ENCODE measurements at places on chromosomes 4 and X.

DNA sequence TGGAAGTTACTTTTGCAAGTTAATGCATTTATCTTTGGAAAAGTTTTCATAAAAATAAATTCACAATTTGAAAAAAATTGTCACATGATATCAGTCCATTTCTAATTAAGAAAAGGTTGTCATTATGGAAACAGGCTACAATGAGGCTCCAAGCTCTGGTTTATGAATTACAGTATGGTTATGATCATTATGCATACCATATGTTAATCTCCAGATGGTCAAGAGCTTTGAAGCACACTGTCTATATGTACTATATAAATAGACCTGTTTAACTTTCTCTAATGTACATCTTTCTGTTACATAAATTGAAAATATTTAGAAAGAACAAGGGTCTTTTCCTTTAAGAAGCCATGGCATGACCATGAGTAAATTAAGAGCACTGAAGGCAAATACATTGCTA lies 2338.8 kb downstream of the PCDH7 start:
- DNase-seq, result no peak

DNA sequence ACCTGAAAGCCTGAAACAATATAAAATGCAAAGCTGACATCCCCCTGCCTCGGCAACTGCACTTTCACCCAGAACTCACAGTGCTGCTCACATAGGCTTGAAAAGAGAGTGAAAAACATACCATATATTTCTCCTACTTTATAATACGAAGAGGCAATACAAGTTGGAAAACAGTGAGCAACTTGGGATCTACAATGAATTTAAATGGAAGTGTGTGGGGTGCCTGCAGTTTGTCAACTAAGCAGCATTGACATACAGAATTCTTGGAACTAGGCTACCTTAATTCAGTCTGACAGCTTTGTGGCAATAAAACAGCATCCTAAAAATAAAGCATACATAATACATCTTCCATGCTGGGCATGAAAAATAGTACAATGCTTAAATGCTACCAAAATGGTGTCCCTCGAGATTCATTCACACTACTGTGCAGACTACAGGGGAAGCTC lies 8.0 kb downstream of the GASK1B start:
- no peak for DNase-seq

DNA sequence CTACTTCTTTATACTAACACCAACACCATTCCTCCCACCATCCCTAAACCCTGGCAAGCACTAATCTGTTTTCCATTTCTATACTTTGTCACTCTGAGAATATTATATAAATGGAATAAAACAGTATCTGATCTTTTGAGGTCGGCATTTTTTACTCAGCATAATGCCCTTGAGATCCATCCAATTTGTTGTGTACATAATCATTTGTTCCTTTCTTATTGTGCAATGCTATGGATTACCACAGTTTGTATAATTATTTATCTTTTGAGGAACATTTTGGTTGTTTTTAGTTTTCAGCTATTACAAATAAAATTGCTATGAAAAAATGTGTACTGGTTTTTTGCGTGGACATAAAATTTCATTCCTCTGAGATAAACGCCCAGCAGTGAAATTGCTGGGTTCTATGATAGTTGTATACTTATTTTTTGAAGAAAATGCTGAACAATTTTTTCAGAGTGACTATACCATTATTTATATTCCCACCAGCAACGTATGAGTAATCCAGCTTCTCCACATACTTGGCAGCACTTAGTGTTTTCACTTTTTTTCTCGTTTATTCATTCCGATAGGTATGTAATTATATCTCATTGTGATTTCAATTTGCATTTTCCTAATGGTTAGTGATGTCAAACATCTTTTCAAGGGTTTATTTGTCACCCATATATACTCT lies 154.3 kb upstream of the DCAF8L1 start:
- DNase-seq, result no peak

- DNase-seq, result no peak
Measured at GRCh38 chrX:132837967-132838366, 120.5 kb downstream of the HS6ST2 start.

DNA sequence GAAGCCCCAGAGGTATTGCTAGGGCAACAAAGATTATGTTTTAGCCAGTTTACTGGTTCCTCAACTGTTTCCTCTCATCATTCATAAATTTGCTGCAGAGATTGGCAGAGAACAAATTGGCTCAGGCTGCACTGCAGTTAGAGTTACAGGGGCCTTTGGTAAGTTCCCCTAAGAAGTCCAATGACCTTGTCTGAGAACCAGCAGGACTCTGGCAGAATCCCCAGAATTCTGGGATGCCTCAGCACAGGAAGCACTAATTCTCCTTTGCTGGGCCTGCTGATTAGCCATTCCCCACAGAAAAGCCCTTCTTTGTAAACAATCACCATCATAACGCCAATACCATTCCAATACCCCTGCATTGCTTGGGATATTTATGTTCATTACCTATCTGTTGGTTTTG lies 151.3 kb downstream of the USP46 start:
- DNase-seq, result no peak

GRCh38 chr4:188214861-188215260 lies 75.6 kb downstream of the TRIML1 start:
- no peak for DNase-seq

DNA sequence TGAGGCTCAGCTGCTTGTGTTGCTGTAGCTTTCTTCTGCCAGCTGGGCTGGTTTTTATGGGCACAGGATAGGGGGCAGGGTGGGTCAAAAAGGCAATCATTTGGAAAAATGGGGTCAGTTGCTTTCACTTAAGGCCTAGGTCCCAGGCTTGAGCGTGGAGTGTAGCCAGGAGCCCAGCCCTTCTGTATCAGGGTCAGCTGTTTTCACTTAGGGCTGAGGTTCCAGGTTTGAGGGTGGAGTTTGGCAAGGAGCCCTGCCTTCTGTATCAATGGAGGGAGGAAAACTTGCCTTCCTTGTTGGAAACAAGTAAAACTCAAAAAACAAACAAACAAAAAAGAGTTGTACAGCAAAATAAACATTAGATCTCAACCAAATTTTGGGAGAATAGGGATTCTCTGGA lies 37.0 kb upstream of the UGT8 start:
- DNase-seq, result no peak

DNA sequence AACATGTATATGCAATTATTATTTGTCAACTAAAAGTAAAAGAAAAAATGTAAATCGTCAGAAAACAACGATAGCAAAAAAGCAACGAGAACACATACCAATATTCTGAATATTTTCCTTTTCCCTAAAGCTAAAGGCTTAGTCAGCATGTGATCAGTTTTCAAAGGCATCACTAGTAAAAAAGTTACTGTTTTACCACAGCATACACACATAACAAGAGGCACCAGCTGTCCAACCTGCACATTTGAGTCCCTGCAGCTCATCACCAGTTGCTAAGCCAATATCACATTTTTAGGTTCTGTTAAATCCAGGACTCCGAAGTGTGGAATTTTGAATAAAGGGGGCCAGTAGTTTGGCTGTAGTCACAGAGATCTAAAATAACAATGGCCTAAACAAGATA lies 203.8 kb downstream of the ADGRA3 start:
- DNase-seq, result no peak

DNA sequence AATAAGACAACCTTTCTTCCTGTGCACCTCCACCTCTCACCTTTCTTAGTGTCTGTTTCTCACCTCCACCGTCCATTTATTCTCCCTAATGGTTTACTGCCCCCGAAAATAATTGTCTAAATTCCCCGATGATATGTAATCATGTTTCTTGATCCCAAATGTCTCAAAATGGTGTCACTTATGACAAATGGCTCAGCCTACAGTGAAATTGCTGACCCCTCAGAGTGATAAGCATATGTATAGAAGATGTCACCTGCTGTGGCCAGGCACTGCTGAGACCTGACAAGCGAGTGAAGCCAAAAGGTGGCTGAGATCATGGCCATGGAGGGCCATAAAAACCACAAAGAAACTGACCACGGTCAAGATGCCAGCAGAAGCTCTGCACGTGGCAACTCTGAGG lies 35.7 kb downstream of the MSL3 start:
- no peak for DNase-seq

- peak; percentile 91 for DNase-seq
Measured at GRCh38 chrX:9885150-9885549, 82.0 kb upstream of the CLDN34 start.

GRCh38 chr4:39823191-39823590 lies 125.3 kb downstream of the UBE2K start:
- no peak for DNase-seq

DNA sequence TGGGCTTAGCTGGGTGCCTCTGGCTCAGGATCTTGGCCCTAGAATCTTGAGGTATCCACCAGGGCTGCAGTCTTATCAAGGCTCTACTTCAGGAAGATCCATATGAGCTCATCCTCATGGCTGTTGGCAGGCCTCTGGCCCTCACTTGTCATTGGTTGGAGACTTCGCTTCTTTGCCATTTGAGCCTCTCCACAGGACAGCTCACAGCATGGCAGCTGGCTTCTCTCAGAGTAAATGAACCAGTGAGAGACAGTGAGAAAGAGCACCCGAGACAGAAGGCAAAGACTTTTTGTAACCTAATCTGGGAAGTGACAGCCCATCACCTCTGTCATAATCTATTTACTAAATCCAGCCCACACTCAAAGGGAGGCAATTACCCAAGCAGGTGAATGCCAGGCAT lies 236.8 kb downstream of the GPAT3 start:
- no peak for DNase-seq

- DNase-seq, result no peak
Measured at GRCh38 chr4:17188547-17189400, 290.3 kb upstream of the LDB2 start.

GRCh38 chr4:7630568-7631287 lies 196.0 kb upstream of the PSAPL1 start:
- no peak for DNase-seq

DNA sequence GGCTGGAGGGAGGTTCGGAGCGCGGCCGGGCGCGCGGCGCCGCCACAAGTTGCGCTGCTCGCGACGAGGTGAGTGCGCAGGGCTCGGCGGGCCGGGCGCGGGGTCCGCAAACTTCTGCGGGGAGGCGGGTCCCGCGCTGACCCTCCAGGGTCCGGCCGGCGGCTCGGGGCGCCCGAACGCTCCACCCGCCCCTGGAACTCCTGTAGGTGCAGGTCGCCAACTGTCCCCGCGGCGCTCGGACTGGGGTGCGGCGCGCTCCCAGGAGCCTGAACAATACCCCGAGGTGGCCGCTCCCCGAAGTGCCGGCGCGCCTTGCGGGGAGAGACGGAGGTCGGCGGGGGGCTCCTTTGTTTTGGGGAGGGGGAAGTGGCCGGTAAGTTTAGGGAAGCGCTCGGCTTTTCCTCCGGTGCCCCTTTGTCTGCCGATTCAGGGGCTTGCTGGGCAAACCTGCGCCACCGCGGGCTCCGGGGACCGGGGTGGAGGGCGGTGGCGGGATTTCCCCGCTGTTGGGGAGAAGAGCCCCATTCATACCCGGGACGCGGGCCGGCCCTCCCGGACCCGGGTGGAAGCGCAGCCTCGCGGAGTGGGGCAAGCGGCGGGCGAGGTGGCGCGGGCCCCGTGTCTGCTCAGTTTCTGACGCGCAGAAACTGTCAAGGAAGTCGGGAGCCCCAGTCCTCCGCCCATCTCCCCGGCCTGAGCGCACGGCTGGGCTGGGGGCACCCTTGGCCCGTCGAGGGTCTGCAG lies 694 bp downstream of the TBL1X start:
- peak; percentile 83 for DNase-seq

GRCh38 chr4:123701131-123701575 lies 304.6 kb downstream of the SPRY1 start:
- DNase-seq, result no peak

- DNase-seq, result no peak
Measured at GRCh38 chrX:68644861-68645260, 2.6 kb upstream of the STARD8 start.

DNA sequence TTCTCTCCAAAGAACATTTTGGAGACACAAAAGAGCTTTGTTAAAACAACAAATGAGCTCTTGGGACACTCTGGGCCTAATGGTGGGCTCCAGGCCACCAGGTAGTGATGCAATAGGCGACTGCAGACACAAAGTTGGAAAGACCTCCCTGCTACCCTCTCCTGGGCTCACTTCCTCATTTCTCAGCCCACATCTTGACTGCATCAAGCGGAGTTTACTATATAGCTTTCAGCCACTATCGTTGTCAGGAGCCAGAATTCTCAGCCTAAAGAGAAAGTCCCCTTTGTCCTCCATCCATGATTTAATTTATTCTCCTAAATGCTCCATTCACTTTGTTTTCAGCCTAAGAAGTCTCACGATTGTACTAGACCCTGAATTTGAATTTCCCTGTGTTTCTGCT lies 114.9 kb downstream of the EFHC2 start:
- no peak for DNase-seq

- DNase-seq, result no peak
Measured at GRCh38 chrX:43456063-43456462, 200.0 kb upstream of the MAOA start.

DNA sequence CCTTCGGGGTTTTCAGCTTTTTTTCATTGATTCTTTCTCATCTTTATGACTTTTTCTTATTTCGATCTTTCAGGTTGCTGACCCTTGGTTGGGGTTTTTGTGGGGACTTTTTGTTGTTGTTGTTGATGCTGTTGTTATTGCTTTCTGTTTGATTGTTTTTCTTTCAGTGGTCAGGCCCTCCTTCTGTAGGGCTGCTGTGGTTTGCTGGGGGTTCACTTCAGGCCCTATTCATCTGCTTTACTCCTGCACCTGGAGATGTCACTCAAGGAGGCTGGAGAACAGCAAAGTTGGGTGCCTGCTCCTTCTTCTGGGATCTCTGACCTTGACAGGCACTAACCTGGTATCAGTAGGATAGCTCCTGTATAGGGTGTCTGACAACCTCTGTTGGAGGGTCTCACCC lies 39.9 kb upstream of the PCDH18 start:
- no peak for DNase-seq

DNA sequence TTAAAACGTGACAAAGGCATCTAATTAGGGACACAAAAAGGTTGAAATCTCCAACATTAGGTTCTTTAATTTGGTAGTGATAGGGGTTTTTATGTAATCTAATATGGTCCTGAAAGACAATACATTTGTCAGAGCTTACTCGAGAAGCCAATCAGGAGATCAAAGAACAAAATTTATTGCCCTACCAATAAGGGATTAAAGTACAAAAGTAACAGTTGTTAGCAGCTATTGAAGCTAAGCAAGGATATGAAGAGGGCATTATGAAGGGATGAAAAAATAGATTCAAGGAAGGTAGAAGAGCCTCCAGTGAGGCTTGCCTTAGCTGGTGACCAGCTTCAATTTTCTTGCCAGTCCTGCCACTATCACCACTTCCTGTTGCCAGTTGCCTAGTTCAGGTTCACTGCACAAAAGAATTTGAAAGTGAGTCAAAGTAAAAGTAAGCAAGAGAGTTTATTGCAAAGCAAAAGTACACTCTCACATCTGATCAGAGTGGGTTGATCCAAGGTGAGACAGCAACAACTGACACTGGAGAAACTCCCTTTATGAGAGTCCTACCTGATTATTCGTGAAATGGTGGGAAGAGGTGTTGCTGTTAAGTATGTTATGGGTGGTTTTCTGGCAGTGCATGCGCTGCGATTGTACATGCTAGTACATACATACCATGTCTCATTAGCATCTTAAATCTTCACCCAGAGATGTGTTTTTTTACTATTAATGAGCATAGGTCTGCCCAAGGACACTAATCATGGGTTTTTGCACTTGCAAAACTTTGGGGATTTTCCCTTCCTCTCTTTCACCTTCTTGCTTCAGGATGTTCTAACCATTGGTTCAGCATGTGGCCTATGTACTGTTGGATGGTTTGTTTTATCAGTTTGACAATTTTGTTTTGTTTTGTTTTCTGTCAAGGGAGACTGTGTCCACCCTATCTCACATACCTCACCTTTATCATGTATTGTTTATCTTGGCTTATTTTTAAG lies 263.2 kb upstream of the ITM2A start:
- no peak for DNase-seq

GRCh38 chr4:181777518-181777917 lies 465.7 kb upstream of the TENM3 start:
- no peak for DNase-seq
